ENCODE measurements at places on chromosomes 4 and X.
A peak's percentile ranks its signal among the peaks of the same experiment; 100 is the strongest.

- no peak for DNase-seq
These were observed 233.2 kb downstream of the EPHA5 start for GRCh38 chr4:65437102-65437501.

- no peak for DNase-seq
These were observed 16.7 kb downstream of the ABLIM2 start for GRCh38 chr4:8141935-8142334.

GRCh38 chr4:76384052-76384451 lies 36.9 kb downstream of the CCDC158 start:
- DNase-seq = no peak

GRCh38 chr4:161466316-161466715 lies 697.5 kb downstream of the FSTL5 start:
- peak; percentile 40 for DNase-seq

DNA sequence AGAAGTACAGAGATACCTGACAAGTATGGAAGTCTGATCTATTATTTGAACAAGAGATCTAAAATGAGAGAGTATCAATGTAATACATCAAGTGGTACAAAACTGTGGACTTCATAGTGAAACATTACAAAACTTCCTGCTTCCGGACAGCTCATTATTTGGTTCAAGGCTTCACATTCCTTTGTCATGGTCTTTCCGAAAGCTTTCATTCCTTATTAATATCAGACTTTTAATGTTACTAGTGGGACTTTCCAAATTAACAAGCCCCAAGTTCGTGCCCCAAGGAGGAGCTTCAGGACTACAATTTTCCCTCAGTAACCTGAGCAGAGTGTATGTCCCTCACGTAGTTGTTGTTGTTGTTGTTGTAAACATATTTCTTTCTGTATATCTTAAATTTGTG lies 1.2 kb downstream of the CHIC2 start:
- no peak for DNase-seq

DNA sequence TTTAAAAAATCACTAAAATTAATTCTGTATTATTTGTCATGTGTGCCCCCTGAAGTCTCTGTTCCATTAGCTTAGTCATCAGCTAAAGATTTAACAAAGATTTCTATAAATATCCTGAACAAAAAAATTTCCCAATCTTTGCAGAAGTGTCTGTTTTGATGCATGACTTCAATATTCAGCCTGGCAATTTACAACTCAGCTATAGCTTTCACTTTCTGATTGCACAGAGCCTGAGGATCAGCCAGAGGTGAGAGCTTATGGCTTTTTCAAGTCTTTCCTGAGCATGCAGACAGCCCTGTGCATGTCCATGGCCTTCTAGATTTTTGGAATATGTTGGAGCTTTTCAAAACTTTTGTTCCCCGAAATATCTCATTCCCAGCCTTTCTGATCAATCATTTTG lies 420.1 kb downstream of the ZNF674 start:
- no peak for DNase-seq

GRCh38 chr4:10442976-10443375 lies 14.2 kb downstream of the ZNF518B start:
- no peak for DNase-seq
